ENCODE measurements at places on chromosomes 7 and 10. TPM values are rescaled to one million over a fixed set of nuclear protein-coding genes. Genes with fewer than 3 reads are reported as not detected.

Gene ING3
- total RNA-seq = 14.9 TPM

GRCh38 chr7:86668315-86668714 is 24.6 kb downstream of the GRM3 start:
- DNase-seq = no peak

- DNase-seq = peak; percentile 55
These were observed 51.7 kb downstream of the PROSER2 start for GRCh38 chr10:11874568-11875493.

GRCh38 chr7:129169171-129169671 is 19.2 kb upstream of the SMO start:
- DNase-seq = peak; percentile 67

- no peak for DNase-seq
These were observed 41.4 kb downstream of the VAX1 start for GRCh38 chr10:117096599-117097201.

Gene TEX36
- total RNA-seq = not detected

Gene STOX1
- total RNA-seq = 0.47 TPM

GRCh38 chr7:77923419-77923818 is 124.8 kb downstream of the PHTF2 start:
- no peak for DNase-seq

DNA sequence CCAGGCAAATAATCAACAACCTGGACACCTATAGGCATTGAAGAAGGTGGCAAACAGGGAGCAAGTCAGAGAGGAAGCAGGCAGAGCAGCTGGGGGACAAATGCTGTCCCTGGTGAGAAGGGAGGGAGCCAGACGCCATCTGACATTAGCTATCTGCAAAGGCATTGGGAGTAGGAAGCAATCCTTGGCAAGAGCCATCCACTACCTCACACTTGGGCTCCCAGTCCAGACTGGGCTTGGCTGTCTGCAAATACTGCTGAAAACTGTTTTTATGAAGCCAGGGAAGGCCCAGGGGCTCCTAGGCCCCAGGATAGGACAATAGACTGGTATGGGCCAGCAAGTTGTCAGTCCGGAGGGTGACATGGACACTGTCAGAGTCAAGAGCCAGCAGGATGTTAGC is 132.5 kb downstream of the SORBS1 start:
- DNase-seq = no peak

GRCh38 chr10:29607576-29607975 is 27.2 kb downstream of the SVIL start:
- DNase-seq = no peak

Gene CDHR1
- 6.1 TPM for total RNA-seq

DNA sequence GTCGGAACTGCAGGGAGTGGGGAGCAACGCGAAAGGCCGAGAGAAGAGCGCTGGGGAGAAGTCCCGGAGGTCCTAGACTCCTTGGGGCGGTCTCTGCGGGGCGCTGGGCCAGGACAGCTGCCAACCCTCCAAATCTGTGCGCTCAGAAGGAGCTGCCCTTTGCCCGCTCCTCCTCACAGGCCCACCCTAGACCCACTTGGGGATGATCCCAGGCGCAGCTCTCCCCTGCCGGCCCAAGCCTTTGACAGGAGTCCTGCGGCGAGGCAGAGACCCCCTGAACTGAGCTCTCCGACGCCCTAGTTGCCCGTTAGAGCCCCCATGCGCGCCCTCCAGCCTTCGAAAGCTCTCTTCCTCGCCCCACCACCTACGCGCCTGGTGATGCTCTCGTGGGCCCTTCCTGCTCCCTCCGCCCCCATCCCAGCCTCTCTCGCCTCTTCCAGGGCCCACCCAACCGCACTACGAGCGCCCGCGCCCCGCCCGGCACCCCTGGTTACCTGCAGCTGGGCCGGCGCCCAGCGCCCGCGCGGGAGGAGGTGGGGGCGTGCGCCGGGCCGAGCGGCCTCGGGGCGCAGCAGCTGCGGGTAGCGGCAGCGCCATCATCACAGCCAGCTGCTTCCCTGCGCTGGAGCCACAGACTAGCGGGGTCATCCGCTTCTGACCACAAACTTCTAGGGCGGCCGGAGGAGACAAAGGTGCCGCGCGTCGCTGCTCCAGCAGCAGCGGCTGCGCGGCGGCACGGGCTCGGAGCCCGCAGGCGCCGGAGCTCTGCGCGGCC is 353.4 kb downstream of the DNAJB6 start:
- no peak for DNase-seq

DNA sequence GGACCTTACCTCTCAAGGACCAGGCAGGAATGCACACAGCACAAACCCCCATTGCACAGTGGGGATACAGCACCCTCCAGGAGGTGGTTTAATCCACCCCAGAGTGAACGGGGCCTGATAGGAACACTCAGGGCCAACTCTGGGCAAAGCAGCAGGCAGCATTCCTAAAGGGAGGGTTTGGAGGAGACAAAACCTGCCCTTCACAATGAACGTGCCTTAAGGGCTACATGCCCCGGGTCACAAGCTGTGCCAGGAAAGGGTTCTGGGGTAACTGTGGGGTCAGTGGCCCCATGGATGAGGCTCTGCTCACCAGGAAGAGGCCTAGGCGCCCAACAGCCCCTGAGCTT is 1.1 kb downstream of the GPRIN2 start:
- DNase-seq = no peak

GRCh38 chr10:124333931-124334330 is 84.8 kb downstream of the OAT start:
- DNase-seq = no peak

Gene HELLS
- total RNA-seq = 26.4 TPM

Gene FLNC
- 241 TPM for total RNA-seq

DNA sequence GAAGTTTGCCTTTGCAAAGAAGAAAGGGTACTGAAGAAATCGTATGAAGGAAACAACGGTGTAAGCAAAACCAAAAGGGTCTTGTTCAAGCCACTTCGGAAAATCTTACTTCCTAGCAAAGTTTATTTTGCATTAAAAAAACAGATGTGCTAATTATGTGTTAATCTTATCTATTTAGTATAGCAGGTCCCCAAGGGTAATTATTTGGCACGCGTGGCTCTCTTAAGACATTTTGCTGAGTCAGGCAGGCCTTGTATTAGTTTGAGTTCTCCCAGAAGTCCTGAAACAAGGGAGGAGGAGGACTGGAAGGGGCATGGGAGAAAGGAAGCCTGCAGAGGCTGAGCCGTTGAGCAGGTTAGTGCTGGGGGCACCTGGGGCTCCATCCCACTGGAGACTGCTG is 44.9 kb downstream of the TMEM178B start:
- no peak for DNase-seq

Gene MMP21
- not detected for total RNA-seq

Gene CUBN
- 0.32 TPM for total RNA-seq

Gene WEE2
- not detected for total RNA-seq

DNA sequence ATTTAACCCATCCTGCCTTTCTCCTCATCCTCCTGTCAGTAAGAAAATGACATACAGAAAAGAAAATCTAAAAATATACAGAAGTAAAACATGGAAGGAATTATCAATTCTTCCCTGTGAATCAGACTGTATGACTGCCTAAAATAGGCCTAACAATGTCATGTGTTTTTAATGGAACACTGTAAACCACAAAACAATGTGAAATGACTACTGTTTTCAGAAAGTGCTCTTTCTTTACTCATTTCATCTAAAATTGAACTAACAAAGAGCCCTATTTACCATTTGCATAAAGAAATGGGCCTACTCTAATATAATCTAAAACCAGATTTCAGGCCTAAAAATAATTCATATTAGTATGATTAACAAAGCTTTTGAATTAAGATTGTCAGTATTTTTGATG is 35.7 kb downstream of the SEMA3E start:
- no peak for DNase-seq

DNA sequence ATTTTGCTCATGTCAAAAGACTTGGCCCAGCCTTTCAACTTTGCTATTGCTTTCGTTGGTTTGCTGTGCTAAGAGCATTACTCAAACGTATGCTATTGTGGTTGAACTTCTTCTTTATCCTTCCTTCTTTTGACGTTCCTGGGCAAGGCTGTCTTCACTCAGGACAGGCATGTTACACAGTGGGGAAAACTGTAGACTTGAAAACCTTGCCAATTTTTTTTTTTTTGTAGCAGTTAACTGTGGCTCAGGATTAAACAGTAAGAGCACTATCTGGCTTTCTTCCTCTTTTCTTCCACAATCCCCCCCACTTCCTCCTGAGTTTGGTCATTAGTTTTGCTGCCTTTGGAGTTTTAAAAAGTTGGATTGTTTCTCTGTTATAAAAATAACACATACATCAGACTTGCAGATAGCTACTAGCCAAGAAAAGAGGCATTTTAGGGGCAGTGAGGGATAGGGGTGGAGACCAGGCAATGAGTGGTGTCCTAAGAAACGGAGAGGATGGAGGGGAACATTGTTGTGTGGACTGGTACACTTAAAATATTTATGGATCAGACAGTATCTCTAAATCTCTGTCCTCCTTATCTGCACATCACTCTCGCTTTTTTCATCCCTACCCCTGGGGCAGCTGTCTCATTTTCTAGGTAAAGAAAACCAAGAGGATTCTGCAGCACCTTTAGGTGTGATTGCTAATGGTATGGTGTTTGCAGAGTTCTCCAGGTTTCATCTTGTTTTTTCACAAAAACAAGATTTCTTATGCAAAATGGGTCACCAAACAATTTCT is 181.7 kb downstream of the LRMDA start:
- no peak for DNase-seq

- DNase-seq = no peak
These were observed 6.7 kb upstream of the EN2 start for GRCh38 chr7:155450970-155451801.

Gene SP8
- not detected for total RNA-seq

DNA sequence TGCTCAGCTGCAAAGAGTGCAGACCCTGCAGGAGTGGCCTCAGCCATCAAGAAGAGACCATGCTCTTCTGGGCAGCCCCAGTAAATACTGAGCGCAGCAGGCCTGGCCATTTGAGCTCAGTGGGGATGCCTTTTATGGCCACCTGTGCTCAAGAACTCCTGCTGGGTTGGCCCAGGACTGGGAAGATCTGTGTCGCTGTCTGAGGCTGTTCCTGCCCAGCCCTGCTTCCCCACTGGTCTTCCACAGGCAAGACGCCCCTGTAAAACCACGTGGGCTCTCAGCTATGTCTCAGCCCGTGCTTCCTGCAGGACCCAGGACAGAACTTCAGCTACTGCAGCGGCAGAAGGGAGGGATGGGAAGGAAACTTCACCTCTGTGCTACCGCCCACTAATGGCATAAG is 10.5 kb upstream of the PPIF start:
- no peak for DNase-seq

Gene NEUROD6
- not detected for total RNA-seq

All from glutamatergic neuron (in vitro differentiated cells).